ENCODE measurements at places on chromosomes 7 and 10. TPM values are rescaled to one million over a fixed set of nuclear protein-coding genes. Genes with fewer than 3 reads are reported as not detected.

DNA sequence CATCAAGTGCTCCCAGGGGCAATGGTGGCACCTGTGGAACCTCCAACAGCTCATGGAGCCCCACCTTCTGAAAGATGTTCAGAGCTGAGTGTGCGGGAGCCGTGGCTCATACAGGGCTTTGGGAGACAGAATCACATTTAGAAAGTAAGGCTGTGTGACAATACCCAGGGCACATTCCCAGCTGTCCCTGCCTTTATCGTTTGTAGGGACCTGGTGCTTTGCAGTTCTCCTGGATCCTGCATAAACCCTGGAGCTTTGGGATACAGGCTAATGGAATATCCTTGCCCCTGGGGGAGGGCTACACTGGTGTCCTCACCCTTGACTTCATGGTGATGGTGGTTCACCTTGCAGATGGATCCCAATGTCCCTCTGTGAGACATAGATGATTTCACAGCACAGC, 134.8 kb upstream of the LAMB4 start:
- no peaks in the 10 kb centered on the region for H3K4me1 ChIP-seq
- H3K36me3 ChIP-seq, result no peaks in the 10 kb centered on the region
- H3K27ac ChIP-seq, result no peak overlapping the region
- DNase-seq, result no peak
- no peak overlapping the region for H3K4me3 ChIP-seq

DNA sequence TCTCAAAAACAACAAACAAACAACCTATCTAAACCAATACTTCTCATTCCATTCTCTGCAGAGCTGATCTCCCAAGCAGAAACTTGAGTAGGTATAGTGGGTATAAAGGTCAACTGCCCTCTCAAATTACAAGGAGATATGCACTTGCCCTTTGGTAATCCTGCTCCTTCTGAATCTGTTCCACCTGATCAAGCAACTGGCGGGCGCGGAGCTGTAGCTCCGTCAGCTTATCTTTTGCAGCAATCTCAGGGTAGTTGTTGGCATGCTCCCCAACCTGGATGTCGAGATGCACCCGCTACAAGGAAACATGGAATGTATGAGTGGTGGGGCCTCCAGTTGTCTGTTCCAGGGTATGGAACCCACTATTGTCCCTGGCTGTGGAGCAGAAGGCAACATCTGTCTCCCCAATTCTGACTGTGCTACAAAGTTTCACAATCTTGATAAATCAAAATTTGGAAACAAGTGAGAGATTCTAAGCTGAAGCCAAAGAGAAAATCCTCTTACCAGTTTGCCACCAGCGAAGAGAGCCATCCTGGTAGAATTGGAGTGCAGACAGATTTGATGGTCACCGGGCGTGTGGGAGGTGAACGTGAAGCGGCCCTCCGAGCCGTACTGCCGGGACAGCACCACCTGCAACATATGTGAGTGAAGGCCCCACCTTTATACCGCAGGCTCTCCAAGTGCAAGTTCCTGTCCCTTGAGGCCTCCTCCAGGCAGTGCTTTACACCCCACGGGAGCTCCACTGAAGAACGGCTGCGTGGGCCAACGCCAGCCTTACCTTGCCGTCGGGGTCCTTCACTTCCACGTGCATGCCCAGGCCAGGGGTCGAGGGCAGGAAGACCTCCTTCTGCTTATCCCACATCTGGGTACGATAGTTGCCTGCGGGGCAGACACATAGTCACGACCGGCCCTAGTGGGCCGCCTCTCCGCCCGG, 819 bp downstream of the TMED4 start:
- H3K36me3 ChIP-seq, result peaks cover 35% of the 10 kb centered on the region
- H3K4me1 ChIP-seq, result peaks cover 9% of the 10 kb centered on the region
- peak; percentile 56 for DNase-seq
- peak overlapping the region; percentile 73 for H3K27ac ChIP-seq

DNA sequence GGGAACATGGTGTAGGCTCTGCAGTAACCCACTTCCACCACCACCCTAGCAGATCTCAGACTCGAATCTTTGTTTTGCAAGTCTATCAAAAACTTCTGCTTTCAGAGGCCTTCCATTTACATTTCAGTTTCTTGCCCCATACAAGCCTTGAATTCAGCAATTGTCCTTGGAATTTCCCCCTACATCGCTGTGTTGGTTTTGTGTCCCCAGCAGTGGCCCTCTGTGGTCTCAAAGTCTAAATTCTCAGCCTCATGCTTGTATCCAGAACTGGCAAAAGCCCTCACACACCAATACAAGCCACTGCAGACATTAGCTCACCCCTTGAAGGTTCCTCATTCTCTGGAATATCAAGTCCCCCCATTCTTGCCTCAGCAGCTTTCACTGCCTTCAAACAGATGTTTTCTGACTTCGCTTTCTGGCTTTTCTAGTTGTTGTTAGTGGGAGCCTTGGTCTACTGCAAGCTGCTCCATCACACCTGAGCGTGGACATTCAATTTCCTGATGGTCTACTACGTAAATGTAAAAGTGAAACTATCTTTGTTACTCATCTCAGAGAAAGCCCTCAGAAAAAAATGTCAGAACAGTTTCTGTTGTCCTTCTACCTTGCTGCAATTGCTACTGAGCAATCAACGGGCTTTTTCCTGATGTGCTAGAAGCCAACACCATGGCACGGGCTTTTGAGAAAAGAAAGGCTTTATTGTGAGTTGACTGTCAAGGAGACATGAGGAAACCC, 1.8 kb upstream of the NUB1 start:
- H3K4me3 ChIP-seq, result no peak overlapping the region
- no peak overlapping the region for H3K27ac ChIP-seq
- H3K27me3 ChIP-seq, result peaks cover 14% of the 10 kb centered on the region
- no peak for DNase-seq
- H3K4me1 ChIP-seq, result peaks cover 5% of the 10 kb centered on the region

- peak; percentile 7 for DNase-seq
- H3K4me1 ChIP-seq, result no peaks in the 10 kb centered on the region
- no peaks in the 10 kb centered on the region for H3K27me3 ChIP-seq
- no peak overlapping the region for H3K4me3 ChIP-seq
- no peak overlapping the region for H3K27ac ChIP-seq
Observed at GRCh38 chr10:86306628-86307278, 59.8 kb downstream of the GRID1 start.

DNA sequence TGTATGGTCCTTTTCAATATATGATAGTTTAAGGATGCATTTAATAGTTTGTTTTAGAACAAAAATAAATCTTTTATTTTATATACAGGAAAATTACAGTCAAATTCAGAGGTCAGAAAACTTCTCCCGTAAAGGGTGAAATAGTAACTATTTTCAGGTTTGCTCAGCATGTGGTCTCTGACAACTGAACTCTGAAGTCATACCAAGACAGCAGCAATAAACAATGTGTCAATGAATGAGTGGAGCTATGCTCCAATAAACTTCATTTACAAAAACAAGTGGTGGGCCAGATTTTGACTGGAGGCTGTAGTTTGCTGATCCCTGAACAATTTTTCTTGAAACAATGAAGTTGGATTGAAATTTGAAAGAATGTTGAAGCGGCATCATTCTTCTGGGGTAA, 123.6 kb downstream of the ZNF248 start:
- no peaks in the 10 kb centered on the region for H3K27me3 ChIP-seq
- no peaks in the 10 kb centered on the region for H3K36me3 ChIP-seq
- H3K4me3 ChIP-seq, result no peak overlapping the region
- DNase-seq, result no peak
- no peak overlapping the region for H3K27ac ChIP-seq

DNA sequence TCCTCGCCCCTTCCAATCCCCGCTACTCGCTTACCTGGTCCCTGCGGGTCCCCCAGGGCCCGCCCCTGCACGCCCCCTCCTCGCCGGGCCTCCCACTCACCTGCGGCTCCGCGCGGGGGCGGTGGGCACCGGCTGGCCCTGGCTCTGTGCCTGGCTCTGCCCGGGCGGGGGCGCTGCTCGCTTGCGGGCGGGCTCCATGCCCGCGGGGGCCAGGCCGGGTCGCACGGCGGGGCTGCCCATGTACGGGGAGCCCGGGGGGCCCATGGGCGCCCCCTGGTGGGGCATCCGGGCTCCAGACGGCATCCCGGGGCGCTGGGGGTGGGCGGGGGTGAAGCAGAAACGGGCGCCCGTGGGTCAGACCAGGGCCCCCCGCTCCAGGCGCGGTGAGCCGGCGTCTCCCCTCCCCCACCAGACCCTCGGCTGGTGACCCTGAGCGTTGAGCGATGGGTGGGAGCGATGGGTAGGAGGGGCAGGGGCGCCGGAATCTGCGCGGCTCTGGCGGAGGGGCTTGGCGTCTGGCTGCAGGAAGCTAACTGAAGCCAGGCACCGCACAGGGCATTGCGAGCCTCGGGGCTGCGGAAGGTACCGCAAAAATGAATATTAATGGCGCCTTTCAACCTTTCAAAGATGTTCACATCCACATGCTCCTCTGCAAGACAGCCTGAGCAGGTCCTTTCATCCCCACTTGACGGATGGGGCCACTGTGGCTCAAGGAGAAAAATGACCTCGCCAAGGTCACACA, 3.0 kb downstream of the SMARCD3 start:
- peak; percentile 93 for DNase-seq
- H3K27me3 ChIP-seq, result no peaks in the 10 kb centered on the region
- no peaks in the 10 kb centered on the region for H3K36me3 ChIP-seq
- no peak overlapping the region for H3K27ac ChIP-seq
- peaks cover 68% of the 10 kb centered on the region for H3K4me1 ChIP-seq

DNA sequence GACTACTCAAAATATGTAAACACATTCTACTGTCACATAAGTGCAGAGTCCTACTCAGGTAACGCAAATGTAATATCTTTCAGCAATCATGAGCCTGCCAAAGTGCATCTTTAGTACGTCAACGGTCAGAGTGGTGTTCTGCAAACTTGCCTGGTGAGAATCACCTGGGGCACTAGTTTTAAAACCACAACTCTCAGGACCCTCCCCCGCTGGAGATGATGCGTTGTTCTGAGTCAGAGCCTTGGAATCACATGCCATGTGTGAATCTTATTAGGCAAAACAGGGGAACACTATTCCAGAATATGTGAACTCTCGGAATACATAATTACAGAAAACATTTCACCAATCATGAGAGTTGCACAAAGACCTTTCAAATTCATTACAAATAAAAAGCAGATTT, 115.7 kb downstream of the TPK1 start:
- no peaks in the 10 kb centered on the region for H3K27me3 ChIP-seq
- DNase-seq, result no peak
- no peaks in the 10 kb centered on the region for H3K36me3 ChIP-seq
- H3K4me3 ChIP-seq, result no peak overlapping the region

DNA sequence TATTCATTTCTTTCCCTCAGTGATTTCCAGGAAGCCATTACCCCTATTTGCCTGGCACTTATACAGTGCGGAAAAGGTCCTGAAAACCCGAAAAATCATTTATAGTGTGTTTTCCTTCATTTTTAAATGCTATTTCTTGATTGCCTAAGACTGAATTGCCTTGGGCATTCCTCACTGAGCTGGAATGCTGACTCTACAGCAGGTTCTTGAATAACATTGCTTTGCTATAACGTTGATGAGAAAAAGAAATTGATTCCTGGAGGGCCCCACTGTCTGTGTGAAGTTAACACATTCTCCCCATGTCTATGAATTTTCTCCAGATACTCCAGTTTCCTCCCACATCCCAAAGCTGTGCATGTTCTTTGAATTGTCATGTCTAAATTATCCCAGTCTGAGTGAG, 308.5 kb downstream of the EXOC4 start:
- no peaks in the 10 kb centered on the region for H3K36me3 ChIP-seq
- DNase-seq, result no peak
- no peaks in the 10 kb centered on the region for H3K27me3 ChIP-seq
- no peaks in the 10 kb centered on the region for H3K4me1 ChIP-seq

- no peaks in the 10 kb centered on the region for H3K27me3 ChIP-seq
- peaks cover 17% of the 10 kb centered on the region for H3K4me1 ChIP-seq
- peaks cover 89% of the 10 kb centered on the region for H3K36me3 ChIP-seq
- H3K27ac ChIP-seq, result peak overlapping the region; percentile 78
- no peak overlapping the region for H3K4me3 ChIP-seq
- DNase-seq, result no peak
Observed at GRCh38 chr7:6015917-6016652, 7.0 kb downstream of the AIMP2 start.

DNA sequence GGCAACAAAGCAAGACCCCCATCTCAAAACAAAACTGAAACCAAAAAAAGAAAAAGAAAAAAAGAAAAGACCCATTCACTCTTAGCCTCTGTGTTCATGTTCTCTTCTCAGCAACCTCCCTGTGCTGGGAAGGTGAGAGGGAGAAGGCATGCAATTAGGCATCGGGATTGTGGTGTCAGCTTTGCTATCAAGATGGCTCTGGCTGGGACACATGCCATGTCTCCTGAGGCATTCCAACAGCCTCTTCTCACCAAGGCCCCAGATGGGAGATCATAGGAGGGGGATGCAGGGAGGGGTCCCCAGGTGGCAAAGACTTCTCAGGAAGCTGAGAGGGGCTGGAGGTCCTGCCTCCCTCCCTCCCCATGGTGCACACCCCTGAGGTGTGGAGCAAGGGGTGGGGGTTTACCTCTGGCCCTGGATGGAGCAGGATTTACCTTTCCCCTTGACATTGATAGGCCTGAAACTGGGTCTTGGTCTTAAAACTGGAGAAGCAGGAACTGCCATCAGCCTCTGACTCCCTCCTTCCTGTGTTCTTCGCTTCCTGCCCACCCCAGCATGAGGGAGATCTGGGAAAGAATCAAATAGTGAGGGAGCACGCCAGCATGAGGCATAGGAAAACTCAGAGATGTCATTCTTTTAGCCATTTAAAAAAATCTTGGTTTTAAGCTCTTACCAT, 96.2 kb upstream of the DUSP5 start:
- H3K27ac ChIP-seq, result no peak overlapping the region
- H3K36me3 ChIP-seq, result no peaks in the 10 kb centered on the region
- peaks cover 3% of the 10 kb centered on the region for H3K4me1 ChIP-seq
- H3K4me3 ChIP-seq, result no peak overlapping the region

DNA sequence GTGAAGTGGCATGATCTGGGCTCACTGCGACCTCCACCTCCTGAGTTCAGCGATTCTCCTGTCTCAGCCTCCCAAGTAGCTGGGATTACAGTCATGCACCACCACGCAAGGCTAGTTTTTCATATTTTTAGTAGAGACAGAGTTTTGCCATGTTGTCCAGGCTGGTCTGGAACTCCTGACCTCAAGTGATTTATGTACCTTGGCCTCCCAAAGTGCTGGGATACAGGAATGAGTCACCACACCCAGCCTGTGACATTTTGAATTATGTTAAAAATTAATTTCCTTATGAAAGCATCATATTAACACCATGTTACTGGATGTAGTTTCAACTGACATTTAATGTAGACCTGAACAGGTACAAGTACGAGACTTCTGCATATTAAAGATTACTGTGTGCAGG, 24.3 kb downstream of the ABCB4 start:
- no peak overlapping the region for H3K4me3 ChIP-seq
- H3K27me3 ChIP-seq, result no peaks in the 10 kb centered on the region
- H3K27ac ChIP-seq, result no peak overlapping the region
- no peaks in the 10 kb centered on the region for H3K36me3 ChIP-seq
- DNase-seq, result no peak

SPDYE16 gene
- not detected for total RNA-seq

RTKN2 gene
- total RNA-seq, result 0.09 TPM

DNA sequence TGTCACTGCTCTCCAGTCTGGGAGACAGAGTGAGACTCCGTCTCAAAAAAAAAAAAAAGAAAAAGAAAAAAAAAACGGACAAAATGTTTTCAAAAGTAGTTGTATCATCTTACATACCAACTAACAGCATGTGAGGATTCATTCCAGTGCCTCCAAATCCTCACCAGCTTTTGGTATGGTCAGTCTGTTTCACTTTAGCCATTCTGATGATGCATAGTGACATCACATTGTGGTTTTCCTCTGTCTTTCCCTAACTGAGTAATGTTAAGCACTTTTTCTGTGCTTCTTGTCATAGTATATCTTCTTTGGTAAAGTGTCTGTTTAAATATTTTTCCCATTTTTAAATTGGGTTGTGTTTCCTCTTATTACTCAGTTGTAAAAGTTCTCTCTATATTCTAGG, 251.4 kb upstream of the CTBP2 start:
- no peak for DNase-seq
- no peaks in the 10 kb centered on the region for H3K4me1 ChIP-seq
- H3K27me3 ChIP-seq, result peaks cover 5% of the 10 kb centered on the region

C7orf33 gene
- total RNA-seq, result not detected
